ENCODE measurements at places on chromosomes 6 and 20.

GRCh38 chr6:82419132-82419581, 55.5 kb downstream of the TPBG start:
- ATAC-seq = no peak

- no peak for ATAC-seq
These were observed 243.5 kb downstream of the BTBD9 start for GRCh38 chr6:38396209-38396608.

- ATAC-seq = no peak
These were observed 1.4 kb downstream of the CYB5R4 start for GRCh38 chr6:83860782-83861495.

GRCh38 chr6:33926451-33926850, 122.6 kb upstream of the MLN start:
- no peak for ATAC-seq

- no peak for ATAC-seq
These were observed 397.0 kb downstream of the DOK5 start for GRCh38 chr20:54872440-54872839.
